Stimulated activated CD4-positive, alpha-beta T cell treated with anti-CD3 and anti-CD28 coated beads, Interleukin-12 subunit alpha, Interleukin-12 subunit beta, amount 100 ng/mL, for 48 hours (primary cell): ENCODE measurements at places on chromosomes 1 and 21.

GRCh38 chr1:147496571-147497210, 44.6 kb upstream of the BCL9 start:
- no peak for DNase-seq

DNA sequence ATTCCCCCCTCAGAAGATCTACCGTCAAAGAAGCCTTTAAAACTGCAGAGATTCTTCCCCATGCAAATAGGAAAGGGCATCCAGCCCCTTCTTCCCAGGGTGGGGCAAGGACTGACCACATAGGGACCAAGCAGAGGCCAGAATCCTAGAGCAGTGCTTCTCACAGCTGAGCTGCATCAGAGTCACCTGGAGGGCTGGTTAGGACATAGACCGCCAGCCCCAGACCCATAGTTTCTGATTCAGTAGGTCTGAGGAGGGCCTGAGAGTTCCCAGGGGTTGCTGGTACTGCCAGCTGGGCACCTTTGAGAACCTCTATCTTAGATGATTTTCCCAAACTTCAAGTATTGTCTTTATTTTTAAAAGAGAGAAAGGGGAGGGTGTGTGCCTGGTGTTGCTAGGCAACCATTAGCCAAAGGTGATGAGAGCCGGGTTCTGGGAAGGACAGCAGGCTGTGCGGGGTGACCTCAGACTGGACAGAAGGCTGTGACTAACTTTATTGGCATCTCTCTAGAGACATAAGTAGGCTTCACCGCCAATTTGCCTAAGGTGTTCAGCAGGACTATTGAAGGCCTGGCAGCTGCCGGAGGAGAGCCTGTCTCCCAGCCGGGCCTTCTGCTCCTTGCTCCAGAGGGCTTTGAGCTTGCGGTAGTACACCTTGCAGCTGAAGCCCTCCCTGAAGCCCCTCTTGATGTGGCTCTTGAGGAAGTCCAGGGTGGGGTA, 3.0 kb downstream of the SPATA46 start:
- DNase-seq: no peak

GRCh38 chr21:46229133-46229922, 754 bp upstream of the LSS start:
- no peak for DNase-seq

GRCh38 chr1:192639607-192640368, 3.8 kb downstream of the RGS13 start:
- DNase-seq: no peak

DNA sequence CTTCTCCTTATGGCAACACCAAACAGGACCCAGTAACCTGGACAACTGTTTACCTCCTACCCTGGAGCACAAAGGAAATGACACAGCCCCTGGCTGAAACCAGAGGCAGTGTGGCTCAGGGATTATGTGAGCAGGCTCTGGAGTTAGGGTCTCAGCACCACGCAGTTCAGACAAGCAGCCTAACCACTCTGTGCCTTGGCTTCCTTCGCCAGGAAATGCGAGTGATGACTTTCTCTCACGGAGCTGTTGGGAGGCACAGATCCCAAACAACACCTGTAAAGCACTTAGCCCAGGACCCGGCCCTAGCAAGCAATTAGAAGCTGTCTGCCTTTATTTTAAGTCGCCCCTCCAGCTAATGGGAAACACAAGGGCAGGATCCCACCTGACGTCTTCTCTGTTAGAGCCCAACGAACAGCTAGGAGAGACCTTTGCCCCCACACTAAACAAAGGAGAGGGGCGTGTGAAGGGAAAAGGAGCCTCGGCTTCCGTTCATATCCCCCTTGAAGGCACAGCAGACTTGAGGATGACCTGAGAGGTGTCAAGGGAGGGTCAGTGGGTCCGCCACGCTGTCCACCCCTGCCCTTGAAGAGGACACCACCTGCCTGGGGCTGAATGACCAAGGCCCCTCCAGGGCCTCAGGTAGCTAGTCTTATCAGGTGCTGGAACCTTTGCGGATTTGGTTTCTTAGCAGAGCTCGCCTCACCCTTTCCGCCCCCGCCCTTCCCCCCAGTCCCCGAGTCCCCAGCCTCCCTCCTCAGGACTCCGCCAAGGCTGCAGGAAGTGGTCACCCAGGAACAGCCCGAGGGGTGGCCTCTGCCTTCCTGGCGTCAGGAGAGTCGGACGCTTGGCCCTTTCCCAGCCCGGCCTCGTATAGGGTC, 860 bp downstream of the TMEM63A start:
- DNase-seq: no peak

GRCh38 chr1:100441651-100442050, 89.3 kb downstream of the CDC14A start:
- DNase-seq: no peak

- DNase-seq: no peak
Measured at GRCh38 chr1:216651826-216652418, 71.3 kb downstream of the ESRRG start.

DNA sequence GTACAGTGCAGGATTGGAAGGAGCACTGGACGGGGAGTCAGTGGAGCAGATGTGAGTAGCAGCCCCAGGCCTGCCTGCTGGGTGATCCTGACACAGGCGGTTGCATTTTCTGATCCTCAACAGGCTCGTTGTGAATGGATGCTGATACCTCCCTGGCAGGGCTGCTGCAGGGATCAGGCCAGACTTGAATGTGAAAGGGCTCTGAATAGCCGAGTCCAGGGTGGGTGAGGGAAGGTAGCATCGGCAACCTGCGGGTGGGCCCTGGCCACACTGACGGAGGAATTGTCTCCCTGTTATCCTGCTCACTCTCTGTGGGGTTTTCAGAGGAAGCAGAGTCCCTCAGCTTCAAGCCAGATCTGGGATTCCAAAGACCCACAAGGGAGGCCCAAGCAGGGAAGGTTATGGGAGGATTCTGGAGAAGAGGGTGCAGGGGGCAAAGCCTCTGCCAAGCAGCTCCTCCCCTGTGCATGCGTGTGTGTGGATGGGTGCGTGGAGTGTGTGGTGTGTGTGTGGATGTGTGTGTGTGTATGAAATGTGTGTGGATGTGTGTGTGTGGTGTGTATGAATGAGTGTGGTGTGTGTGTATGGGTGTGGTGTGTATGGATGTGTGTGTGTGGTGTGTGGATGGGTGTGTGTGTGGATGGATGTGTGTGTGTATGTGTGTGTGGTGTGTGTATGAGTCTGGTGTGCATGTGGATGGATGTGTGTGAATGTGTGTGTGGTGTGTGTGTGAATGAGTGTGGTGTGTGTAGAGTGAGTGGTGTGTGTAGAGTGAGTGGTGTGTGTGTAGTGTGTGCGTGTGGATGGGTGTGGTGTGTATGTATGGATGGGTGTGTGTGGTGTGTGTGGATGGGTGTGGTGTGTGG, 100.3 kb downstream of the UBIAD1 start:
- no peak for DNase-seq

GRCh38 chr1:204178487-204179281, 12.5 kb upstream of the REN start:
- no peak for DNase-seq

GRCh38 chr21:45012662-45013259, 61.6 kb upstream of the ADARB1 start:
- DNase-seq: no peak

DNA sequence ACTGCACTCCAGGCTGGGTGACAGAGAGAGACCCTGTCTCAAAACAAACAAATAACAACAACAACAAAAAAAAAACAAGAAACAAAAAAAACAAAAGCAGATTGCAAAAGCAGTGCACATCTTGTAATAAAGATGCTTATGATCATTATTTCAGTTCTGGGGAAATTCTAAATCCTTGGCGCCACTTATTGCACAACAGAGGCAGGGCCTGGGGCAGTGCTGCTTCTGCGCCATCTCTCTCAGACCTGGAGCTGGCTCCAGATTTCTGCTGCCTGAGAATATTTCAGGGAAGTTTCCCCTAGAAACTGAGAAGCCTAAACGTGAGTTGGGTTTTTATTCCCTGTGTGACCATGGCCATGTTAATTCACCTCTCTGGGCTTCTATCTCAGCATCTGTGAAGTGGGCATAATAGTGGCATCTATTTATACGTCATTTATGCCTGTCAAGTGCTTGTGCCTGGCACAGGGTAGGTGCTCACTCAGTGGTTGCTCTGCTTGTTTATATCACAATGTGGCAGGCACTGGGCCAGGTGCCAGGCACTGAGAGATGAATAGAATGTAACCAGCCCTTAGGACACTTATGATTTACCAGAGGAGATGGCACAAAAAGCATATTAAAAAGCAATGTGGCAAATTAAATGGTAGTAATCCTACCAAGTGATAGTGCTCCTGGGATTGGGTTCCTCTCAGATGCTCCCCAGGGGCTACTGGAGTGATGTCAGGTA, 67.9 kb downstream of the MDM4 start:
- DNase-seq: no peak

GRCh38 chr1:75203415-75204277, 69.5 kb downstream of the LHX8 start:
- no peak for DNase-seq

DNA sequence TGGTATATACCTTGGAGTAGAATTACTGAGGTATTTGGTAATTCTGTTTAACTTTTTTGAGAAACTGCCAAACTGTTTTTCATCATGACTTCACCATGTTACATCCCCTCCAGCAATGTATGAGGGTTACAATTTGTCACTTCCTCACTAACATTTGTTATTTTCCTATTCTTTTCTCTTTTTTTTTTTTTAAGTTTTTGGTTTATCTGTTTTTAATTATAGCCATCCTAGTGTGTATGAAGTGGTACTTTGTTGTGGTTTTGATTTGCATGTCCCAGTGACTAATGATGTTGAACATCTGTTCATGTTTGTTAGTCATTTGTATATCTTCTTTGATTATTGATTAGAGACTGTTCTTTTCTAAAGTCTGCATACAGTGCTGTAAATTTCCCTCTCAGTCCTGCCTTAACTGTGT, 147.3 kb downstream of the HS2ST1 start:
- DNase-seq: no peak

- no peak for DNase-seq
Measured at GRCh38 chr21:37155186-37155585, 82.1 kb downstream of the TTC3 start.

GRCh38 chr1:5983361-5984103, 8.7 kb downstream of the NPHP4 start:
- DNase-seq: no peak

DNA sequence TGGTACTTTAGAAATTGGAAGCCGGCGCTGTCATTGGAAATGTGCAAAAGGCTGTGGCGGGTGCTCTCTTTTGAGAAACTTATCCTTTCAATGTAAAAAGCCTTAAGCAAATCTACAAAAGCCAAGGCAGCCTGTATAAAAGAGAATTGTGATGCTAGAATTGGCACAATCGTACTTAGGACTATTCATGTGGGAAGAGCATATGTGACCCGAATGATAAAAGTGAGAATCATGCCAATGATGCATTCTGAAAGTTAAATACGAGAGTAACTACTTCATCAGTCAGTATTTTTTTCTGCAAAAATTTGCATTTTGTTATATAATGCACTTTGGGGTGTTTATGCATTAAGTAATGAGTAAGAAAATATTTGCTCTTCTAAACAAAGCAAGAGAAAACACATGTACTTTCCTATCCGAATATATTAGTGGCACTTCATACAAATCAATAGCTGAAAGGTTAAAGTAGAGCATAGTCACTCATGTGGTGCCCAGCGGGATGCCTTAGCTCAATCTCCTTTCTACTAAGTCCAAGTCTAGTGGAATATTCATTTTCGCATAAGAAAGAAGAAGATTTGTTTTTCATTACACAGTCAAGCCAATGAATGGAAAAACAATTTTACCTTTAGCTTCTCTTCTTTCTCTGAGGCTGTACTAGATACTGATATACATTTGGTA, 1256.6 kb upstream of the B3GALT2 start:
- no peak for DNase-seq

GRCh38 chr1:242770366-242770765, 245.9 kb upstream of the PLD5 start:
- DNase-seq: no peak

GRCh38 chr1:183655562-183656075, 2.5 kb upstream of the APOBEC4 start:
- DNase-seq: peak; percentile 70

GRCh38 chr1:29201595-29202051, 19.9 kb upstream of the SRSF4 start:
- no peak for DNase-seq

GRCh38 chr1:174535207-174535606, 87.4 kb downstream of the GPR52 start:
- DNase-seq: no peak

- DNase-seq: no peak
Measured at GRCh38 chr1:26372039-26372438, 511 bp downstream of the ZNF683 start.

DNA sequence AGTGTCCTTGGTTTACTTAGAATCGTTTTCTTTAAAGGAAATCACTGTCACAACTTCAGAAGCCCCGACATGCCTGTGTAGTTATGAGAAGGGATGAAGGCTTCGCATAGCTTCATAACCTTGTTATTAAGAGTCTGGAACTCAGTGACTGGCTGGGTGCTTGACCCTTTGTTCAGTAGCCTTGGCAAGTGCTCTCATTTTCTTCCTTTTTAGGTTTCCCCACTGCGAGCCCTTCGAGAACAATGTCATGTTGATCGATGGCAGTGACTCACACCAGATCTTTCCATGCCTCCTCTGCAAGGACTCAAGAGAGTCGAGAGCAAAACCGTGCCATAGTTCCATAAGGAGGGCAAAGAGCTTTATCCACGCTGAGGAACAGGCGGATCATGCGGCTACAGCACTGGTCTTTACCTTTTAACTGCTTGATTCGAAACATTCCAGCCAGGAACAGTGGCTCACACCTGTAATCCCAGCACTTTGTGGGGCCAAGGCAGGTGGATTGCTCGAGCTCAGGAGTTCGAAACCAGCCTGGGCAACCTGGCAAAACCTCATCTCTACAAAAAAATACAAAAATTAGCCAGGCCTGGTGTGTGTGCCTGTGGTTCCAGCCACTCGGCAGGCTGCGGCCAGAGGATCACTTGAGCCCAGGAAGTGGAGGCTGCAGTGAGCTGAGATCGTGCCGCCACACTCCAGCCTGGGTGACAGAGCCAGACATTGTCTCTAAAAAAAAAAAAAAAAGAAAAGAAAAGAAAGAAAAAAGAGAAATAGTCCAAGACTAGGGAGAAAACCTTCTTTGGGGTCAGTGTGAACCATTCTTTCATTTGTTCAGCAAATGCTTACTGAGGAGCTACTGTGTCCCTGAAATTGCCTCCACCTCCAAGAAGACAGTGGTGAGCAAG, 95.4 kb upstream of the ERRFI1 start:
- no peak for DNase-seq

DNA sequence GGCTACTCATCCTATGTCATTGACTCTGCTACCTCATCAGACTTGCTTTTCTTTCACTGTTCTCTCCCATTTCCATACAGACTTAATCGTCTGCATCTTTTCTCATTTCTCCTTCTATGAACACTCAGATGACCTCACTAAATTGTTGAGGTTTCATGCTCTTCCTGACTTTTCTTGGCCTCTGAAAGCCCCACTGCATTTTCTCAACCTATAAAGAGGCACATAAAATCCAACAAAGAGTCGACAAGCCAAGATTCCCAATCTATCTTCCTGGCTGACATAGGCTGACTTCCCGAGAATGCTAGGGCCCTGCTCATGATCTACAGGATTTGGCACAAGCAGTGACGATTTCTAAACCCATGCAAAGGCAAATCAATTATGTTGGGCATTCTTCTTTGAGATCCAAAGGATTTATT, 280.8 kb upstream of the DPYD start:
- no peak for DNase-seq

- no peak for DNase-seq
Measured at GRCh38 chr1:233357595-233358397, 30.3 kb downstream of the MAP3K21 start.
